ENCODE measurements at places on chromosomes 7 and 10.

- no peak for DNase-seq
These were observed 243.8 kb downstream of the DNAJB9 start for GRCh38 chr7:108813251-108814014.

- no peak for DNase-seq
These were observed 137.4 kb upstream of the PTN start for GRCh38 chr7:137480824-137481365.

DNA sequence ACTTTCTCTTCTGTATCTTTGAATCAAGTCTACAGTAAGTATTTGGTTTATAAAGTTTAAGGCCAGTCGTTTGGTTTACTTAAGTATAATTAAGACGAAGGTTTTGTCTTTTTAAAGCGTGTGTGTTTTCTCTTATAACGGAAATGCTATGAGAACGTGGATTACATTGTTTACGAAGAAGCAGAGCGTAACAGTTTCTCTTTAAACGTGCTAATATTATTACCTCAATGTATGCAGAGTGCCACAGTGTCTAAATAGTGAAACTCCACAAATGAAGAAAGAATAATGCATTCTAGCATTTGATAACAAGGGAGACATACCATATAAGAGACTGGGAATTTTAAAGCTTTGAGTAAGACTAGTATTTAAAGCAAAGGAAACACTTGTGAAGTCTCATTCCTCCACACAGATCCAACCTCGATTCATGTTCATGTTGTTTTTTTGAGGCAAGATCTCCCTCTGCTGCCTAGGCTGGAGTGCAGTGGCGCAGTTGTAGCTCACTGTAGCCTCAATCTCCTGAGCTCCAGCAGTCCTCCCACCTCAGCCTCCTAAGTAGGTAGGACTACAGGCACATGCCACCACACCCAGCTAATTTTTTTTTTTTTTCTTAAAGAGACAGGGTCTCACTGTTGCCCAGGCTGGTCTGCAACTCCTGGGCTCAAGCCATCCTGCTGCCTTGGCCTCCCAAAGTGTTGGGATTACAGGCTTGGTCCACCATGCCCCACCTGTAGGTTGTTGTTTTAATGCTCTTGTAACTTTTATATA, 75.1 kb downstream of the ANKRD61 start:
- DNase-seq = peak; percentile 53

DNA sequence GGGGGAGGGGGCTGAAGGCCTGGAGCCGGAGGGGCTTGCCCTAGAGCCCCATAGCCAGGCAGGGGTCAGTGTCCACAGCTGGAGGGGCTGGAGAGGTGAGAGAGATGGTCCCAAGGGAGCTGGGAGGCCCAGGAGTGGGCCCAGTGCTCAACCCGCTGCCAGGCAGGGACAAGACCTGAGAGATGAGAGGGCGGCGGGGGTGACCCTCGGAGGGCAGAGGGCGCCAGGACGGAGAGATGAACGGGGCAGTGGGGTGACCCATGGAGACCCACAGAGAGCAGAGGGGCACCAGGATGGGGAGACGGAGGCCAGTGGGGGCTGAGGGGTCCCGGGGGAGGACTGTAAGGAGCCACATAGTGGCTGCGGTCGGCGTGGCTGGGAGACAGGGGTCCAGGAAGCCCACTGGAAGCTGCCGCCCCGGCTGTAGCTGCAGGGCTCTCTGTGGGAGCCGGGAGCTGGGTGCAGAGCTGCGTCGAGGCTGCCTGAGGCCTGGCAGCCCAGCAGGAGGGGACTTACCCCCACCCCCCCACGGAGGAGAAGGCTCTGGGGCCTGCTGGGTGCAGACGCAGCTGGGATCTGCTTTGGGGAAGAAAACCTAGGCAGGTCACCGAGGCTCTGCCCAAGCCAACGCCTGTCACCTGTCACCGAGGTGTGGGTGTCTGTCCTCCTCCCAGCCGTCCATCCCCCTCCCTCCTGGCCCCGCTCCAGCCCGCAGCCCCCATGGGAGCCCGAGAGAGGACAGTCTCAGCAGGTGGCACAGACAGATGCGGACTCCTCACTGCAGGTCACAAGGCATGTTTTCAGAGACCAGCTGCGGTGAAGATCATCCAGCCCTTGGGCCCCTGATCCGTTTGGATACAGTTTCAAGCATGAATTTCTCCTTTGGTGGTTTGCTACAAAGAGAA, 25.1 kb downstream of the PWWP2B start:
- no peak for DNase-seq

DNA sequence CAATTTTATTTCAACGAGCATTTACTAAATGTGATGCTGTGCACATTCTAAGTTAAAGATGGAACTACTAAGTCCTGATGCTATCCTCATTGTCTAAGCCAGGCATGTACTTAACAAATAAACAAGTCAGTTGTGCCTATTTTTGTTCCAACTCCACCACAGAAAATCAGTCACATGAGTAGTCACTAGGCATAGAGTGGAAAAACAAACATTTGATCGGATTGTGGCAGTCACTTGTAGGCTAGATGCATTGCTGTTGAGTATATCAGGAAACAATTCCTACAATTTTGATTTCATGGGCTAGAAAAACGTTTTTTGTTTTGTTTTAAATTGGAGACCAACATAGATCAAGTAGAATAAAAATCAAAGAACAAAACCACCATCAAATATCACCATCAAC, 177.6 kb upstream of the SLC25A13 start:
- no peak for DNase-seq

DNA sequence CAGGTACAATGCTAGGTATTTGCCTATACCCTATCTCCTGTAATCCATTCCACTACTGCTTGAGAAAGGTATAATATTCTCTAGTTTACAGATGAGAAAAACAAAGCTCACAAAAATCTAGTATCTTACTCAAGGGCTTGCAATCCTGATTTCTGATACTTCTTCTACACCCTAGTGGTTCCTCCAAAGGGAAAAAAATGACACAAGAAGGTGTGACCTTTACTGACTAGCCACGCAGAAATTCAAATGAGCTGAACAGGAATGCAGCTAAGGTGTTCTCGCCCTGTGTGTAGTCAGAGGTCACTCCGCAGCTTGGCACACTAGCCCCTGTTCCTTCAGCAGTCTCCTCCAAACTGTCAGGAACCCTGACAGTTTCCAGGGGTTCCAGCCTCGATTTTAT, 59.5 kb upstream of the TM9SF3 start:
- no peak for DNase-seq

- DNase-seq = no peak
These were observed 124.0 kb downstream of the TRRAP start for GRCh38 chr7:99002148-99002826.

- DNase-seq = no peak
These were observed 219.9 kb downstream of the SUGCT start for GRCh38 chr7:40354711-40355110.

GRCh38 chr7:155763691-155764437, 48.4 kb downstream of the SHH start:
- DNase-seq = no peak

DNA sequence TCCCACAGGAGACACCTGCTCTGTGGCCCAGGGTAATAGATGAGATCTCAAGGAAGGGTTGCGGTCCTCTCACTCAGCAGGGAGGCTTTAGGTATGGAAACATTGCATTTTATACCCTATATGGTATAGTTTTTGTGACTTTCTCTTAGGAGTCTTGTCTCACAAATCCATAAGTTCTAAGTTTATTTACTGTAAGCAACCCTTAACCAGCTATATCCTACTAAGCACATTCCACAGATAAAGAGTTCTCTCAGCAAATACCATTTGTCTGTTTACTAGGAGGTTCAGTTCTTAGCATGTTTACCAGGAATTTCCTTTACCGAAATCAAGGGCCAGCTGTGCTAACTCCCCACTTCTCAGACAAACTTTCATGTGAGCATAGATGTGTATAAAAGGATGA, 66.9 kb downstream of the ANLN start:
- no peak for DNase-seq

- DNase-seq = no peak
These were observed 129.6 kb downstream of the VIPR2 start for GRCh38 chr7:159015081-159015453.

DNA sequence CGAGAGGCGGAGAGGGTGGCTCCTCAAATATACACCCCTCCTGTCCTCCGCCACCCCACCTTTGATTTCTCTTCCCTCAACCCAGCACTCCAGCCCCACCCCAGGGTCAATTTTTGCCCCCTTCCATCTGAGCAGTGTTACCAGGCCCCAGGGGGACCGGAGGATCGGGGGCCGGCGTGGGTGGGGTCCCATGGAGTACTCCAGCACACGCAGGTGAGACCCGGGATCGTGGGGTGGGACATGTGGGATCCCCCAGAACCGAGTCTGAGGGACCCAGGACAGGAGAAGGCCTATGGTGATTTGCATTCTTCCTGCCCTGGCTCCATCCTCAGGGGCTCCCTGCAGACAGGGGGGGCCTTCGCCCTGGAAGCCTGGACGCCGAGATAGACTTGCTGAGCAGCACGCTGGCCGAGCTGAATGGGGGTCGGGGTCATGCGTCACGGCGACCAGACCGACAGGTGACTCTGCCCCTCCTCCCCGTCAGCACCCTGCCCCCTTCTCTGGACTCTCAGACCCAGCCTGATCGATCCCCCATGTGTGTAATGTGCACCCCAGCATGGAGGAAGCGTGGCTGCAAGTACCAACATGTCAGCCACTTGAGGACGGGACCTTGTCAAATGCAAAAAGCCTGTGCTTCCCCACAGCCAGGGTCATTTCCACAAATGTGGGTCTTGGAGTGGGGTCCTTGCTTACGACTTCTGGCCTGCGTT, 744 bp downstream of the TRIP6 start:
- DNase-seq = no peak

- no peak for DNase-seq
These were observed 23.6 kb downstream of the ABI1 start for GRCh38 chr10:26837139-26837538.

DNA sequence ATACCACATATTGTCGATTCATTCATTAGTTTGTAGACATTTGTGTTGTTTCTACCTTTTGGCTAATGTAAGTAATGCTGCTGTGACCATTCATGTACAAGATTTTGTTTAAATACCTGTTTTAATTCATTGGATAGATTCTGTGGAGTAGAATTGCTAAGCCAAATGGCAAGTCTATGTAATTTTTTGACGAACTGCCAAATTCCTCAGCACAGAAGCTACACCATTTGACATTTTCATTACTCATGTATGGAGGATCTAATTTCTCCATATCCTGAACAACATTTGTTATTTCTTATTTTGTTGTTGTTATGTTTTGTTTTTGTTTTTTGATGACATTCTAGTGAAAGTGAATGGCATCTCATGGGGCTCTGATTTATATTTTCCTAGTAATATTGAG, 1351.3 kb upstream of the SORCS1 start:
- peak; percentile 4 for DNase-seq

GRCh38 chr10:103246324-103246723, 637 bp downstream of the RPEL1 start:
- DNase-seq = no peak

Measured in EL (cell line).